ENCODE measurements at places on chromosomes 7 and 10.
A peak's percentile ranks its signal among the peaks of the same experiment; 100 is the strongest.

DNA sequence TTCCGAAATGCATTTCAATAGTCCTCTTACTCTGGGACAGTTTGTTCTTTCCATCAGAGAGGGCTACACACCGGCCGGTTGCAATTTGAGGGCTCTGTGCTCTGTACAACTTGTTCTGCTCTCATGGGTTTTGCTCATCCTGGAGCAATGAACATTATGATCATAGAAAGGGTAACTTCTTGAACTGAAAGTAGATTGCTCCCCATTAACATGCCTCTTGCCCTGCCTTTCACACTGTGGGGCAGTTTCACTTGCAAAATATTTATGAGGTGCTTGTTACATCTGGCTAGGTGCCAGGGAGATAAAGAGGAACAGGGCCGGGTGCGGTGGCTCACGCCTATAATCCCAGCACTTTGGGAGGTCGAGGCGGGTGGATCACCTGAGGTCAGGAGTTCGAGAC, 97.3 kb upstream of the MPP7 start:
- no peak for DNase-seq

DNA sequence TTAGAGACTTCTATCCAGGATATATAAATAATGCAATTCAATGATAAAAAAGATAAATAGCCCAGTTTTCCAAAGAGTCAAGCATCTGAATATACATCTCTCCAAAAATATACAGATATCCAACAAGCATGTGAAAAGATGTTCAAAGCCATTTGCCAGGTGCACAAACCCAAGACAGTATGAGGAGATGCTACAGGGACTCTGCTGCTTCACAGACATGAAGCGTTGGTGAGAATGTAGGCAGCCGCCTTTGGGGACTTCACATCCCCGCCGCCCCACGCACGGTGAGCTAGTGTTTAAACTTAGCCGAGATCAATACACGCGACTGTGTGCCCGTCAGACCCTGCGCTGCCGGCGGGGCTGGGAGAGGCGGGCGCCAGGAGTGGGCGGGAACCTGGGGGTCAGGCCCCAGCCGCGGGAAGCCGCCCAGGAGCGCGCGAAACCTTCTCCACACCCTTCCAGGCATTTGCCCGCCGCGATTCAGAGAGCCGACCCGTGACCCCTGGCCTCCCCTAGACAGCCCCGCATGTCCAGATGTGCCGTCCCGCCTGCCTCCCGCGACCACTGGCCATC, 927 bp upstream of the ALOX5 start:
- no peak for DNase-seq

DNA sequence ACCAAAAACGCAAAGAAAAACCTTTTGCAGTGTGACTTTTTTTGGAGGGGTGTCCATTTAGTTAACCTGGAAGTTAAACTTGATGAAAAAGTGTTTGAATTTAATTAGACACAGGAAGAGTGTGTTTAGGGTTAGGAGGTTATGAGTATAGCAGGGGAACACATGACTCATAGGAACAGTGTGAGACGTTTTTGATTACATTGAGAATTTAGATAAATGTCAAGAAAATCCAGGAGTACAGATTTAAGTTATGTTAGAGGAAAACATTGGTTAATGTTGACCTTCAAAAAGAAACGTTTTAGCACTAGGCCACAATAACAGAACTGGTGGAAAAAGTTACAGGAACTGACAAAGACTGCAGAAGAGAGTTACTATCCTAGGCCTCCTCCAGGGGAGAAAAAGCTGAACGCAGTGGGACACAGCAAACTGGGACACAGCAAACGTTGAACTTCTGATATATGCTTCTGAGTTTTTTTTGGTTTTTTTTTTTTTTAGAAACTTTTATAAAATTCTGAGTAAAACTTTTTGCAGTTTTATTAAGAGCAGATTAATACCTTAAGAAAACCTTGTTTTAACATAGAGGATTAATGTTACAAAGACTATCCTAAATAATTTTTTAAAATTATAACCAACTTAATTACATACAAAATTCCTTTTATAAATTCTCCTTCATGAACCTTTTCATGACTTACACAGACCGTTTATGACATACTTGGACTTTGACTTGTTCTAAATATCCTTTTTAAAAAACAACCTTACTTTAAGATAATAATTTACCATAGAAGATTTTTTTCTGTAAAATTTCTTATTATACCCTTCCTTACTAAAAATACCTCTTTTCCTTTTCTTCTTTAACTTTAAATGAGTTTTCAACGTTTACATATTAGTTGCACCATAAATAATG, 22.2 kb downstream of the LANCL2 start:
- DNase-seq: no peak

DNA sequence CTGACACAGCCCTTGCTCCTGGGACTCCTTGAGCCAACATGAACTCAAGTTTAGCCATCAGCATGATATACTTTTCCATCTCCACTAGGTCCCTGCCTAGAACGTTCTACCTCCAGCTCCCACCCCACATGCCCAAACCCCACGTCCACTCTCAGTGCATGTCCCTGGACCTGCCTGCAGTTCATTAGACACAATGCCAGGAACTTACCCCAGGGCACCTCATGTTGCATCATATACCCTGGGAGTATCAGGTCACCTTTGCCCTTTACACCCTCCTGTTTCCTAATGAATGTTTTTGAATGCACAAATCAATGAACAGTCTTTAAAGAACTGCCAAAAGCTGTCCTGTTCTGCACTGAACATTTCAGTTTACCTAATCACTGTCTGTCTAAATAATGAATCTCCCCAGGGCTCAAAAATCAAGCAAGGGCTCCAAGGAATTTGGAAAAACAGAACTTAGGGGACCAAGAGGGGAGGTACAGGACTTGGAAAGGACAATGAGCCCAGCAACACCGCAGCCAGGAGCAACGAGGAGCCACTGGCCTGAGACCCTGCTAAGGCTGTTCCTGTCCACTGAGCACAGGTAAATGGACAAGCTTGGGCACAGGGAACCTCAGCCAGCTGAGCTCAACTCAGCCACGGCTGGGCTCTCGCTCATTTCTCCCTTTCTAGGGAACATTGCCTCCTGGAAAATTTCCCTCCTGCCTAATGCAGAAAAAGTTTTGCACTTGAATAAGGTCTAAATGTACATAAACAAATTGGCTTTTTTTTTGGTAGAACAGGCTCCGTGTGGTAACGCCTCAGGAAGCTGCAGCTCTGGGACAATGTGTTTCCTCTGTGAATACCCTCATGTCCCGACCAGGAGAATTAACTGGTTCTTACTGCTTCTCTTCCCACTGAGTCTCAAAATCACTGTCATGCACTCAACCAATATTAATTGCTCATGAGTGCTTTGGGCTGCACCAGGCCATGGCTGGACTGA, 7.4 kb downstream of the MAT1A start:
- no peak for DNase-seq

GRCh38 chr7:112994656-112995055, 92.0 kb downstream of the GPR85 start:
- DNase-seq: no peak

DNA sequence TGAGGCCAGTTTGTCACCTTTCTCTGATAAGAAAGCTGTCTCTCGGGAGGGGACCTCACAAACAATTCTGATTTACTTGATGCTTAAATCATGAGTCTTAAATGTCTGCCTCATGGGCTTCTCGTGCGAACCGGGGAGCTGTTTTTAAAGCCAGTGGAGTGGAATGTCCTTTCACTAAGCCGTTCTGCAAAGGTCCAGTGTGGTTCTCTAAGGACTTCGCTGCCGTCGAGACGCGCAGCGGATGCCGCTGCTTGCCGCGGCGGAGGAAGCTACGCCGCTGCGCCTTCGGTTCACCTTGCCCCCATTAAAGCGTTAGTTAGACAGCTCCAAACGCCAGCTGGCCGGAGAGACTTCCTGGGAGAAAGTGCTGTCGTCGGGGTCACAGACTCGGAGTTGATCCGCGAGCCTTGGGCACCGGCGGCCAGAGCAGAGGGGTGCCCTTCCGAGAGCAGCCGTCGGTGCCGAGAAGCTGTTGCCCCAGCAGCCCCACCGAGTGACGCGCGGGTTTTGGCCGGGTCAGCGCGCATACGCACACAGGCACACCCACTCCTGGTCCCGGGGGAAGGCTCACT, 1.3 kb upstream of the HMX3 start:
- DNase-seq: no peak

GRCh38 chr7:47202146-47202783, 379.6 kb downstream of the TNS3 start:
- DNase-seq: no peak

DNA sequence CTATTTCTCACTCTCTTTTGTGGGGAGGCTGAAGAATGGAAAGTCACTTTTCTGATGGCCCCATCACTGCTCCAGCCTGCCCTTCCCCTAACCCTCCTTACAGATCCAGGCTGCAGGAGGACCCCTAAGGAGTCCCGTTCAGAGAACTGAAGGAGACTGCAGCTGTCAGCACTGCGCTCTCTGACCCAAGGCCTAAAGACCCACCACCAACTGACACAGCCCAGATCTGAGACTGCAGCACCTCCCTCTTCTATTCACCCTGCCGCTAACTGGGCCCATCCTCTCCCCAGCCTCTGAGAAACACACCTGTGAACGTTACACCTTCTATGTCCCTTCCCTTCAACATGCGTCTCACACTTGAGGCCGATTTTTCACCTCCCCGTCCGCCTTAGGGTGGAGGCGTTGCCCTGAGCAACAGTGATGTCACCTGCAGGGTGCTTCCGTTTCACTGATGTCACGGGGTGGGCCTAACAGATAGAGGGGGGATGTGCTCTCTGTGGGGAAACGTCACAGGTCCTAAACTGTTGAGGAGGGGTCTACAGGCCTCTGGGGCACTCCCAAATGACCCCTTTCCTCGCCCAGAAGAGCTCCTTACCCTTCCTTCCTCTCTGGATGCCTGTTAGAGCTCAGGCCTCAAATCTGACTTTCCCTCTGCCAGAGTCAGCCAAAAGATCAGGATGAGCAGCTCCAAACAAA, 5.1 kb downstream of the ITPRIP start:
- DNase-seq: peak; percentile 41

- no peak for DNase-seq
Observed at GRCh38 chr7:75734586-75735458, 3.9 kb downstream of the HIP1 start.

GRCh38 chr10:97796651-97797050, 24.9 kb upstream of the SFRP5 start:
- DNase-seq: no peak

- no peak for DNase-seq
Observed at GRCh38 chr10:3085785-3086567, 18.6 kb downstream of the PFKP start.

GRCh38 chr10:131082201-131082850, 229.2 kb downstream of the TCERG1L start:
- DNase-seq: no peak

- no peak for DNase-seq
Observed at GRCh38 chr10:98260752-98261151, 7.2 kb downstream of the LOXL4 start.

- no peak for DNase-seq
Observed at GRCh38 chr7:75572814-75573213, 80.7 kb downstream of the SPDYE5 start.

DNA sequence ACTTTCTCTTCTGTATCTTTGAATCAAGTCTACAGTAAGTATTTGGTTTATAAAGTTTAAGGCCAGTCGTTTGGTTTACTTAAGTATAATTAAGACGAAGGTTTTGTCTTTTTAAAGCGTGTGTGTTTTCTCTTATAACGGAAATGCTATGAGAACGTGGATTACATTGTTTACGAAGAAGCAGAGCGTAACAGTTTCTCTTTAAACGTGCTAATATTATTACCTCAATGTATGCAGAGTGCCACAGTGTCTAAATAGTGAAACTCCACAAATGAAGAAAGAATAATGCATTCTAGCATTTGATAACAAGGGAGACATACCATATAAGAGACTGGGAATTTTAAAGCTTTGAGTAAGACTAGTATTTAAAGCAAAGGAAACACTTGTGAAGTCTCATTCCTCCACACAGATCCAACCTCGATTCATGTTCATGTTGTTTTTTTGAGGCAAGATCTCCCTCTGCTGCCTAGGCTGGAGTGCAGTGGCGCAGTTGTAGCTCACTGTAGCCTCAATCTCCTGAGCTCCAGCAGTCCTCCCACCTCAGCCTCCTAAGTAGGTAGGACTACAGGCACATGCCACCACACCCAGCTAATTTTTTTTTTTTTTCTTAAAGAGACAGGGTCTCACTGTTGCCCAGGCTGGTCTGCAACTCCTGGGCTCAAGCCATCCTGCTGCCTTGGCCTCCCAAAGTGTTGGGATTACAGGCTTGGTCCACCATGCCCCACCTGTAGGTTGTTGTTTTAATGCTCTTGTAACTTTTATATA, 75.1 kb downstream of the ANKRD61 start:
- no peak for DNase-seq

- DNase-seq: no peak
Observed at GRCh38 chr10:63766745-63767137, 245.5 kb downstream of the REEP3 start.

GRCh38 chr7:70317356-70317755, 719.1 kb downstream of the AUTS2 start:
- no peak for DNase-seq

DNA sequence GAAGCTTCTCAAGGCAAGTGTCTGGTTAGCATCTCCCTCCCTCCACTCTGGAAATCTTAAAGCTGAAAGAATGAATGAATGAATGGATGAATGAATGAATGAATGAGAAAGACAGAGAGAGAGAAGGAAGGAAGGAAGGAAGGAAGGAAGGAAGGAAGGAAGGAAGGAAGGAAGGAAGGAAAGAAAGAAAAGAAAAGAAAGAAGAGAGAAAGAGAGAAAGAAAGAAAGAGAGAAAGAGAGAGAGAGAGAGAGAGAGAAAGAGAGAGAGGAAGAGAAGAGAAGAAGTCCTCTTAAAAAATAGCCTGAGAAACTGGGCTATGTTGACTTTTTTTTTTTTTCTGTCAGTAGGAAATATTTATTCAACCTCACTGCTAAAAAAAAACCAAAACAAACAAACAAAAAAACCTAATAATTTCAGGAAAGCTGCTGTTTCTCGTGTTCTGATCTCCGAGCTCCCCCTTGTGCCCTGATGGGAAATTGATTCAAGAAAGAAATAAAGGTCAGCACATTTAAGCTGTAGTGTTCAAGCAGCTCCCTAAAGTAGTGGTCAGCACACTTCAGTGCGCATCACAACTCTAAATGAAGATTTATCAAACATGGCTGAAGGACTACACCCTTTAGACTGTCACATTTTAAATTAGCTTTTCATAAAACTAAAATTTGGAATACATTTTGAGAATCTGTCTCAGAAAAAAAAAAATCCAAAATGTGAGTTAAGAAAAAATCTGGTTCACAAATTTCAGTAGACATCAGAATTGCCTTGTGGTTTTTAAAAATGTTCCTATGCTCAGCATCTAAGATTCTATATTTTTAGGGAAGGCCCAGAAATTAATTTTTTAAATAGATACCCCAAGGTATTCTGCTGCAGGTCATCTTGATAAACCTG, 154.3 kb downstream of the ELAPOR2 start:
- no peak for DNase-seq

- DNase-seq: no peak
Observed at GRCh38 chr7:106218546-106218945, 66.2 kb downstream of the NAMPT start.

GRCh38 chr10:108787932-108788331, 1135.4 kb downstream of the XPNPEP1 start:
- DNase-seq: no peak

DNA sequence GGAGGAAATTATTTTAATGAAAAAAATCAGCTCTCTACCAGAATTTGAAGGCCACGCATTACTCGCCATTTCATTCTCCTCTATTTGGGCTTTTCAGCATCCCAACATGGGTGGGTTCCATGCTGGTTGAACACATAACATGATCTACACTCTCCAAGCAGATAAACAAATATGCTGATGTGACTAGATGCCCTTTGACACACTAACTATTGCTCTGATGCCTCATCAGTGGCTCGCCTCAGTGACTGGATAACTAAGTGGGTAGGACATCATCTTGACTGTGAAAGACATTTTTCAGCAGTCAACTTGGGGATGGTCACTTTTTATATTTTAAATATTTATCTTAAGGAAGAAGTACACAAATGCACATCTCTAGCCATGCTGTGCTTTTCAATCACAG, 113.9 kb upstream of the LAMB4 start:
- no peak for DNase-seq
